ENCODE measurements at places on chromosomes 3 and 15.

GRCh38 chr3:83769791-83770663, 1188.8 kb upstream of the CADM2 start:
- DNase-seq: no peak

DNA sequence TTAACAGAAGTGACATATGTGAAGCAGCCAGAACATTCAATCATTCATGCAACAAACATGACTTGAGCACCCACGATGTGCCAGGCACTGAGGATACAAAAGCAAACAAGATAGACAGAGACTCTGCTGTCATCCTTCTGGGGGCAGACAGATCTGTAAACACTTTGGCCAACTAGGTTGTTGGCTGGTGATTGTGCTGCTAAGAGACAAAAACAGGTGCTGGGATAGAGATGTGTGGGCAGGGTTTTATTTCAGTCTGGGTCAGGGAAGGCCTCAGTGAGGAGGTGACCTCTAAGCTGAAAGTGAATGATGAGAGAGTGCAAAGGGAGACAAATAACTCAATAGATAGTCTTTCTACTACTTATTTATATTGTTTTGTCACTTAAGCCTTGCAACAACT, 147.0 kb upstream of the VEPH1 start:
- no peak for DNase-seq

GRCh38 chr3:97928986-97929385, 43.2 kb downstream of the RIOX2 start:
- no peak for DNase-seq

DNA sequence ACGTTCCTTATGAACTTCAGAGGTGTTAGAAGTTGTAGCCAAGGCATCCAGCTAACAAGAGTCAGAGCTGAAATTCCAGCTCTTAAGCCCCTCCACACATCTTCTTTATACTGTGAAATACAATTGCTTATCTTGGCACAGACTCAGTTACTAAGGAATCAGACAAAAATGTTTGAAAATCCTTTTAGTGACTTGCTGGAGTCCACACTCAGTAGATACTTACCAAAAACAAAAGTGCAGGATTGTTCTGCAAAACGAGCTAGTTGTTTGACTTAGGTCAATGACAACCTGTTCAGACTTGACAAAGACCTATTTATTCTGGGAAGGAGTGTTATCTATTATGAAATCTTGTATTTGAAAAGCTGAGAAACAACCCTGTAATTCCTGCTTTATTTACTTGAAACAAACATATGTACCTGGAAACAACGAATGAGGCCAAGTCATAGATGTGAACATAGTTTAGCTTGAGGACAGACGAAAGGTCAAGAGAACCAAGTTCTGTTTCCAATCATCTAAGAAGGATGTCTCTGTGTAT, 38.5 kb downstream of the B3GNT5 start:
- DNase-seq: no peak

All from suppressor macrophage (primary cell).